Stimulated activated CD4-positive, alpha-beta T cell treated with anti-CD3 and anti-CD28 coated beads, Interleukin-1b, Interleukin-23, amount 100 ng/mL, for 1 hour (primary cell): ENCODE measurements at places on chromosomes 11 and 22.

DNA sequence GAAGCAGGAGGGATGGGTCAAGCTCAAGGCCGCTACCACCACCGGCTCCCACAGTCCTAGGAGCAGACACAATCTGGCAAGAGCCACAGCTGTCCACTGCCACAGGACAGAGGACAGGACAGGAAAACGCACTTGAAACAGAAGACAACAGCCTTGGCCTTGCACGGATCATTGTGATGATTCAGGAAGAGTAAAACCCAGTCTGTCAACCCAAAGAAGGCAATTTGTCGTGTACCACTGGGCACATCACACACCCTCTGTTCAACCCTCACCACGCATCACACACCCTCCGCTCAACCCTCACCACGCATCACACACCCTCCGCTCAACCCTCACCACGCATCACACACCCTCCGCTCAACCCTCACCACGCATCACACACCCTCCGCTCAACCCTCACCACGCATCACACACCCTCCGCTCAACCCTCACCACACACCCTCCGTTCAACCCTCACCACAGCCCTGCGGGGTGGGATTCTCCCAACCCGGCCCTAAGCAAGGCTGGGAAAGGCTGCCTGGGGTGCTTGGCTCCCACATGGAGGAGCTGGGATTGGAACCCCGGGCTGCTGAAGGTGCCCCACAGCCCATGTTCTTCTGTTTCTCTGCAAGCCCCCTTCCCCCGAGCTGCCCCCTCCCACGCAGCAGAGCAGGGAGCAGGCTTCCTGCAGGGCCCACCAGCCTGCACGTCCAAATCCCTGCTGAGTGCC lies 11.3 kb upstream of the CDC42BPG start:
- no peak for DNase-seq

- no peak for DNase-seq
Observed at GRCh38 chr22:19889951-19890350, 35.3 kb upstream of the GNB1L start.

DNA sequence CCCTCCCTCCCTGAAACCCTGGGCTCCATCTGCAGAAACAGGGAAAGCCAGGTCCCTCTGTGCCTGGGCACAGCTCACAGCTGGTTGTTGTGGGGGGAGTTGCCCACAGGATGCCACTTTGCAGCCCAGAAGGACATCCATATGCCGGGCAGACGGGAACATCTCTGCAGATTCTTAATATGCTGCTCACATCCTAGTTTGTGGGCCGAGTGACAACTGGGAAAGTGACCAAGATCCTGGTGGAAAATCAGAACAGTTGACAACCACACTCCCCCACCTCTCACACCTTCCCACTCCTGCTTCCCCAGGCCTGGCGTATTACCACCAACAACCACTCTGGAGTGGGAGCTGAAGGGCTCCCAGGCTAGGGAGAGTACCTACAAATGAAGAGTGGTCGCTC lies 7.3 kb upstream of the SCGB1A1 start:
- DNase-seq: no peak

GRCh38 chr11:120586072-120586471 lies 74.5 kb downstream of the GRIK4 start:
- no peak for DNase-seq

DNA sequence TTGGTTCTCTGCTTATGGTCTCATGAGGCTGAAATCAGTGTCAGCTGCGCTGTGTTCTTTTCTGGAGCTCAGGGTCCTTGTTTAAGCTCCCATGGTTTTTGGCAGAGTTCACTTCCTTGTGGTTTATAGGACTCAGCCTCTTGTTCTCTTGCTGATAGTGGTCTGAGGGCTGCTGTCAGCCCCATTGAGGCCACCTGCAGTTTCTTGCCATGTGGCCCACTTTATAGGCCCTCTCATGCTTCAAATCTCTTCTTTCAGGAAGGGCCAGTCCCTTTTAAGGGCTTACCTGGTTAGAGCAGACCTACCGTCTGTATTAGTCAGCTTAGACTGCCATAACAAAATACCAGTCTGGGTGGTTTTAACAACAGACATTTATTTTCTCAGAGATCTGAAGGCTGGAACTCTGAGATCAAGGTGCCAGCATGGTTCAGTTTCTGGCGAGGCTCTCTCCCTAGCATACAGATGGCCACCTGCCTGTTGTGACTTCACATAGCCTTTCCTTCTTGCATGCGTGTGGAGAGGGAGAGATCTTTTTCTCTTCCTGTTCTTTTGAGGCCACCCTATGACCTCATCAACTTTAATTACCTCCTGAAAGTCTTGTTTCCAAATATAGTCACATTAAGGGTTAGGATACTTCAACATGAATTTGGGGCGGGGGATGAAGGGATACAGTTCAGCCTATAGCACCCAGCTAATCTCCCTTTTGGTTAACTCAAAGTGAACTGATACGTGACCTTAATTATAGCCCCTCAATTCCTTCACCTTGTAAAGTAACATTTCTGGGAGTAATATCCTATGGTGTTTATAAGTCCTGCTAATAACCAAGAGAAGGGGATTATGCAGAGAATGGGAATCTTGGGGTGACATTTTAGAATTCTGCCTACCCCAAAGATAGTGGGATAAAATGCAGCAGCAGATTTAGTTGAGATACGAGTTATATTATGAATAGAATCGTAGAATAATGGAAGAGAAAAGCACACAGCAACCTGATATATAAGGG lies 131.8 kb downstream of the UVRAG start:
- DNase-seq: no peak

DNA sequence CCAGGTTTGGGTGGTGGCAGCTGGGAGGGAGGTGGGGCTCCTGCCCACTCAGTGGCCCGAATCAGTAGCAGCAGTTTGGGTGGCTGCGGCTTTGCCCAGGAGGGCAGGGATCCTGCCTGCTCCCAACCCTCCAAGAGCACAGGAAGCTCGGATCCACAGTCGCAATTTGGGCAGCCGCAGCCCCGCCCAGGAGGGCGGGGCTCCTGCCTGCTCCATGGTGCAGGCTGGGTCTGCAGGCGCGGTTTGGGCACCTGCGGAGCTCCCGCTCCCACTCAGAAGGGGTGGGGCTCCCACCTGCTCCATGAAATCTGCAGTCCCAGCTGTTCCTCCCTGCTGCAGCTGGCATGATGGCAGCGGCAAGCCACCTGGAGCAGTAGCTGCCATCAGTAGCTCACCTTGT lies 38.1 kb upstream of the CALCB start:
- no peak for DNase-seq

- no peak for DNase-seq
Observed at GRCh38 chr22:17239156-17239701, 20.0 kb upstream of the ADA2 start.

GRCh38 chr11:35746356-35747153 lies 84.0 kb downstream of the TRIM44 start:
- no peak for DNase-seq

- DNase-seq: no peak
Observed at GRCh38 chr11:23957314-23957713, 539.5 kb upstream of the LUZP2 start.

- no peak for DNase-seq
Observed at GRCh38 chr11:112143597-112143996, 20.3 kb downstream of the IL18 start.

- no peak for DNase-seq
Observed at GRCh38 chr22:44889255-44889878, 120.4 kb downstream of the PHF21B start.

GRCh38 chr11:71544525-71545214 lies 3.5 kb upstream of the KRTAP5-9 start:
- no peak for DNase-seq

GRCh38 chr11:47004595-47005033 lies 68.1 kb downstream of the CSTPP1 start:
- DNase-seq: no peak

DNA sequence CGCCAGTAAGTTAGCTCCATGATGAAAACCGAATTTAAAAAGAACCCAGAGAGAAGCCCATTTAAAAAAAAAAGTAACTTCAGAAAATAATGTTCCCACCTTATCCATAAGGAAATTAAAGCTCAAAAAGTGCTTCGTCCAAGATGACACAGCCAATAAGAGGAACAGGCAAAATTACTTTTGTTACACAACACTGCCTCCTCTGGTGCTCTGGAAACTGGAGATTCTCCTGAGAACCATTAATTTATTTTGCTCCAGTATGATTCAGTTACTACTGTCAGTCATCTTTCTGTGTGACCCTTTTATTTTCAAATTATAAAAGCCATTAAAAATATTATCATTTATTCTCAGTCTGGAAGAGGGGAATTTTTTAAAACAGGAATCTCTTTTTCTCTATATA lies 2.0 kb downstream of the IFT27 start:
- no peak for DNase-seq

GRCh38 chr11:33227578-33228261 lies 29.5 kb upstream of the HIPK3 start:
- DNase-seq: no peak

- no peak for DNase-seq
Observed at GRCh38 chr11:97269527-97269926, 879.7 kb downstream of the JRKL start.

DNA sequence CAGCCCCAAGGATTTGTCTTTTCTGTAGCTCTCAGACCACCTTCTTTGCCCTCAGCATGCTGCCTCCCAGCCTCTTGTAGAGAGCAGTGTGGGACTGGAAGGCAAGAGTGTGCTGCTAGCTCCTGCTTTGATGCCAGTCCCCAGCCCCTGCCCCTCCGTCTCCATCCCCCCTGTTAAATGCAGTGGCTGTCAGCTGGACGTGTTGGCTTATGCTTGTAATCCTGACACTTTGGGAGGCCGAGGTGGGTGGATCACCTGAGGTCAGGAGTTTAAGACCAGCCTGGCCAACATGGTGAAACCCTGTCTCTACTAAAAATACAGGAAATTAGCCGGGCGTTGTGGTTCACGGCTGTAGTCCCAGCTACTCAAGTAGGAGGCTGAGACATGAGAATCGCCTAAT lies 15.5 kb downstream of the SNRPD3 start:
- DNase-seq: no peak

DNA sequence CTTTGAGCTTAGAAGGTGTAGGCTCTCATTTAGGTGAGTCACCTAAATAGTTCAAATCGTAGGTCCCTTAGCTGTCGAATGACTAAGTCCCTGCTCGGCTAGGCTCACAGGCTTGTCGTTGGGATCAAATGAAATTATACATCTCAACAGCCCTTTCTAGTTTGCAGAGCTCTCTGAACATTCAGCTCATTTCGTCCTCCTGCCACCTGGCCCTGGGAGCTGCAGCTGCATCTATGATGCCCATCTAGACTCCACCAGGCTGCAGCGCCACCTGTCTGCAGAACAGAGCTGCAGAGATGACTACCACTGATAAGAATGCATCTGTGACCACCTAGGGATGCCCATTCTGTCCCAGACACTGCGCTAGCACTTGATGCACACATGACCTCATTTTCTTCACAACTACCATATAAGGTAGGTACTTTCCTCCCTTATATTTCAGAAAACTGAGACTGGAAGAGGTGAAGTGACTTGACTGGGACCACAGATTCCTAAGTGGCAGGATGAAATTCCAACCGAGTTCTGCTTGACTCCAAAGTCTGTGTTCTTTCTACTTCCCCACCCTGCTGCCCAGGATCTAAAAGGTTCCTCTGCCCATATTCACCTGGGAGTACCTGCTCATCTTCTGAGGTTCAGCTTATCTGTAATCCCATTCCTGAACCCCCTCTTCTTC lies 141.1 kb upstream of the NARS2 start:
- no peak for DNase-seq

DNA sequence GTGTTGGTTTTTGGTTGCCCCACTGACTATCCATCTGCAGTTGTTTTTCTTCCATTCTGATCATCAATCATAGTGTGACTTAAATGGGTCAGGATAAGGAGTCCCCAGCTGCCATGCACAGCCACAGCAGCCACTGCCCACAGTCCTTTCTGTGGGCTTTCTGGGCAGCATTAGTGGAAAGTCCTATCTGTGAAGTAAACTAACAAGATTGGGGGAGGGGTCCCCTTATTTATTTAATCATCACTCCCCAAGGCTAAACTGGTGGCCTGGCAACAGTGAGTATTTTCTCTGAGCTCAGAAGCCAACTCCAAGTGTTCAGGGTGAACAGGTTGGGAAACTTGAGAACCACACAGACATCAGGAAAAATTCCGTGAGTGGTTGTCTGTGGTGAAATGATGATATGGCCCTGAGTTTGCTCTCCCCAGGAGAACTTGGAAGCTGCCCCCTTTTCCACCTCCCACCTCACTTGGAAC lies 145.0 kb downstream of the CCDC34 start:
- no peak for DNase-seq

DNA sequence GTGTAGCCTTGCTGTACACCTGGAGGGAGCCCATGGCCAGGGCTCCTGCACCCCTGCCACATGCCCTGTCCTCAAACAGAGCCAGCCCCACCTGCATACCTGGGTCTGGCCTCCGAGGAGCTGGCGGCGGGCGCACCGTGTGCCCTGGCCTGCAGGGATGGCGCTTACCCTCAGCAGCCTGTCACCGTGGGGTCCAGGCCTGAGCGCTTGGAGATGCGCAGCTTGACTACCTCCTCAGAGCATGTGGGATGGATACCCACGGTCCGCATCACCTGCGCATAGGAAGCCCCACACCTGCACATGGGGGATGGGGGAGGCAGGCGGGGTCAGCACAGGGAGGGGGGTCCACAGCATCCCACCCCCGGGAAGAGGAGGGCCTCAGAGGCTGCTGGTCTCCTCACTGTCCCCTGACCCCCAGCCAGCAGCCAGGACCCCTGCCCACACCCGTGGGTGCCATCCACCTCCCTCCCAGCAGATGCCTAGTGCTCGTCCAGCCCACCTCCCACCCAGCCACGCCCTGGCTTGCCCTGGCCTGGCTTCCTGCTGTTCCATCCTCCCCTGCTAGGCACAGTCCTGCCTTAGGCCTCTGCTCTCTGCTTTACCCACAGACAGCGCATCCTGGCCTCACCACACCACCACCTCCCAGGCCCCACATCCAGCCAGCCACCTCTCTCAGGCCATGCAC lies 22.4 kb upstream of the GNB1L start:
- no peak for DNase-seq

DNA sequence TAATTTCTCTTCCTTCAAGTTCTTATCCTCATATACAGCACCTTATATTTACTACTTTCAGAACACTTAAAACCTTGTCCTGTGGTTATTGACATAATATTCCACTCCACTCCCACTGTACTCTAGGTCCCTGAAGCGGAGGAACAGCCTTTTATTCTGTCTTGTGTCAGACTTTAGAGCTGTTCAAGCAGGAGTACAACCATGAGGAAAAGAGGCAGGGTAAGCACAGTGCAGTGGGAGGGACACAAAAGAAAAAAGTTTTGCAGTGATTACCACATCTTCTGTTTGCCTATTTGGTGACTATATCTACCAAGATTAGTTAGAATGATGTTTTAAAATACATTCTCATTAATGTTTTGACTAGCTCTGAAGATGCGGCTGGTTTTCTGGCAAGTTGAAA lies 122.0 kb upstream of the CEP126 start:
- no peak for DNase-seq

- DNase-seq: no peak
Observed at GRCh38 chr11:61632096-61632495, 48.1 kb upstream of the DAGLA start.

DNA sequence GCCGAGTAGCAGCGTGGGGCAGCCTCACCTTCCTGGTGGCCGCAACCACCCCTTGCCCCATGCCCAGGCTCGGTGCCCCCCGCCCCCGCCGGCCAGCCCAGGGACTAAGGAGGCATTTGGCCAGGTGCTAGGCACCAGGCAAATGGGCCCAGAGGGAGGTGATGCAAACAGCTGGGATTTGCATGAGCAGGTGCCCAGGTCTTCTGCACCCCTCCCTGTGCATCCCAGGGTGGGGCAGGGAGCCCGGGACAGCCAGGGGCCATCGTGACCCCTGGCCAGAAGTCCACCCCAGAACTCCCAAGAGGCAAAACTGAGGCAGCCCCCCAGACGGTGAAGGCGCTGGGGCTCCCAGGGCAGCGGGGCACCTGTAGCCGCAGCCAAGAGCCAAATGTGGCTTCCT lies 18.1 kb downstream of the TRPM5 start:
- DNase-seq: no peak
